Heart left ventricle (tissue), 16 donors: ENCODE measurements at places on chromosomes 7 and 10. TPM values are rescaled to one million over a fixed set of nuclear protein-coding genes. Genes with fewer than 3 reads are reported as not detected.

- DNase-seq: no peak
Measured at GRCh38 chr7:55563596-55564325, 8.5 kb downstream of the VOPP1 start.

GRCh38 chr10:76523246-76523645 lies 1091.8 kb downstream of the LRMDA start:
- DNase-seq: no peak

GRCh38 chr10:33010132-33011037 lies 52.4 kb upstream of the ITGB1 start:
- DNase-seq: no peak

Gene SFRP4
- total RNA-seq: 0.50 TPM

DNA sequence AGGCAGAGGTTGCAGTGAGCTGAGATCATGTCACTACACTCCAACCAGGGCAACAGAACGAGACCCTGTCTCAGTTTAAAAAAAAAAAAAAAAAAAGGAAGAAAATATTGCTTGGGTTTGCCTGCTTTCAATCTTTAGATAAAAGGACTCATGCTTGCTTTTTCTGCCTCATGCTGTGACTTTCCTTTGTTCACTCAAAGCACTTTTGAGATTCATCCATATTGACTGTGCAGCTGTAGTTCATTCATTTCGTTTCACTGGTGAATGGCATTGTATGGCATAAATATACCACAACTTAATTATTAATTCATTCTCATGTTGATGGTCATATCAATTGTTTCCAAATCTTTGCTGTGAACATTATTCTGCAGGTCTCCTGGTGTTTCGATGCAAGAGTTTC lies 97.6 kb upstream of the NFE2L3 start:
- no peak for DNase-seq

DNA sequence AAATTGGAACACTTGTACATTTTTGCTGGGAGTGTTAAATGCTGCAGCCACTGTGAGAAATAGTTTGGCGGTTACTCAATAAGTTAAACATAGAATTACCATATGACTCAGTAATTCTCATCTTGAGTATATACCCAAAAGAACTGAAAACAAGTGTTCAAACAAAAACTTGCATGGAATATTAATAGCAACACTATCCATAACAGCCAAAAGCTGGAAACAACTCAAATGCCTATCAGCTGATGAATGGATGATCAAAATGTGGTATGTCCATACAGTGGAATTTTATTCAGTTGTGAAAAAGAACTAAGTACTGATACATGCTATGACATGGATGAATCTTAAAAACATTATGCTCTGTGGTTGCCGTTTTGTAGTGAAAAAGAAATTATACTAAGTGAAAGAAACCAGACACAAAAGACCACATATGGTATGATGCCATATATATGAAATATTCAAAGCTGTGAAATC lies 63.0 kb upstream of the SP4 start:
- no peak for DNase-seq

- no peak for DNase-seq
Measured at GRCh38 chr7:90690159-90690858, 94.2 kb downstream of the CDK14 start.

DNA sequence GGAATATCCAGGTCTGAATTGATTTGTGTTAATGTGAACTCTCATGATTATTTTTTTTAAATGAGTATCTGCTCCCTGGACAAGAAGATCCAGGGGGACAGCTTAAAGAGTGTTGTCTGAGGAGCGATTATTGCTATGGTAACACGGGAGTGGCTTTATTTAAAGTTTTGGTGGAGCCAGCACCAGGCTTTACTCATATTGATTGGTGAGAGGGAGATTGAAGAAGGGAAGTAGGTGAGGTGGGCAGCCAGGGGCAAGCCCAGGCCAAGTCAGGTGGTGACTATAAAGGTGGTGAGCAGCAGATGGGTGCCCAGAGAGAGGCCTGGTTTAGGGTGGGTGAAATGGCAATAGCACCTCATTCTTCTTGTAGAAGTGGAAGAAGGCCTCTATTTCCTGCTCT lies 10.2 kb upstream of the AGR2 start:
- DNase-seq: no peak

Gene SLC16A9
- 0.35 TPM for total RNA-seq

Gene GPR15LG
- not detected for total RNA-seq

GRCh38 chr7:6389728-6390127 lies 58.0 kb downstream of the DAGLB start:
- no peak for DNase-seq

Gene PRR15
- 0.20 TPM for total RNA-seq

- no peak for DNase-seq
Measured at GRCh38 chr10:108771106-108771505, 1152.2 kb downstream of the XPNPEP1 start.

- no peak for DNase-seq
Measured at GRCh38 chr10:101710059-101710695, 15.2 kb upstream of the FBXW4 start.

- no peak for DNase-seq
Measured at GRCh38 chr10:75929630-75930161, 498.3 kb downstream of the LRMDA start.

Gene FAM200A
- total RNA-seq: 6.4 TPM

GRCh38 chr7:28136420-28136819 lies 44.2 kb downstream of the JAZF1 start:
- DNase-seq: no peak

- DNase-seq: no peak
Measured at GRCh38 chr10:26214004-26214403, 2.6 kb upstream of the GAD2 start.

DNA sequence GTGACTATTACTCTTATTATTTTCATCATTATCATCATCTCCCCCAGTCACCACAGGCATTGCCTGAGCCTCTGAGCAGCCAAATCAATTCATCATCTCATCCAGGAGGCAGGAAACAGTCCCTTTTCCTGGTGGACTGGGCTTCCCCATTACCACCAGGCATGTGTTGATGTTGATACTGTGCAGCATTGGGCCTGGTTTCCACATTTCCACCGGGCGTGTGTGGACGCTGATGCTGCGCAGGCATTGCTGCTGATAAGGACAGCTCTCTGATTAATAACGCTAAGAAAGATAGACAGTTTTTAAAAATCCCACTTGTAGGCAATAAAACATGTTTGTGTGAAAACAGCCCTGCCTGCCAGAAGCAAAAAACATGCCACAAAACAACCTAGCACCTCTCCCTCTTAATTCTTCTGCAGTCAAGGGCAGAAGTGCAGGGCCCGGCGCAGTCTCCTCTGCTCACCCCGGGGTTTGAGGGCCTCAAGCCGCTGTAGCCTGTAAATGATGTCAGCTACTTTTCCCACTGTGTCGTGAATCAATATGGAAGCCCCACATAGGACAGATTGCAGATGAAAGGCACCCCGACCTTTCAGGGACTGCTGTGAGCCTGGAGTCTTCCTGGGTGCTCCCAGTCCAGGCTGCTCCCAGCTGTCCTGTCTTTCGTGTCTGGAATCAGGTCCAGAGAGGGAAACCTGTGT lies 216.0 kb downstream of the WDR37 start:
- no peak for DNase-seq

Gene FKBP6
- not detected for total RNA-seq

Gene ACSL5
- 23.8 TPM for total RNA-seq

Gene CASP7
- total RNA-seq: 9.6 TPM

DNA sequence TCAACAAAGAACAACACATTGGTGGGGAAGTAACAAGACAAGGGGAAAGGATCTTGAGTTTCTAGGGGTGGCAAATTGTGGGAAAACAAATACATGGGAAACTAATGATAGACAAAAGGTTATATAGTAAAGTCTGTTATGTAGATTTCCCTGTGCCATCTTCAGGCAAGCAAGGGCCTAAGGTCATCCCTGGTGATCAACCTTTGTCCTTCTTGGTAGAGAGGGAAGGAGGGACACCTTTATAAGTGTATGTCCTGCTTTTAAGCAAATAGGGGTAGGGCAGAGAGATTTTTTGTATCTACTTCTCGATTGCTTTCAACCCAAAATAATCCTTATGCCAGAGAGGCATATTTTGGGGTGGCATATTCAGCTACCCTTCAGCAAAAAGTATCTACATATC lies 11.8 kb upstream of the ACTA2 start:
- DNase-seq: no peak

DNA sequence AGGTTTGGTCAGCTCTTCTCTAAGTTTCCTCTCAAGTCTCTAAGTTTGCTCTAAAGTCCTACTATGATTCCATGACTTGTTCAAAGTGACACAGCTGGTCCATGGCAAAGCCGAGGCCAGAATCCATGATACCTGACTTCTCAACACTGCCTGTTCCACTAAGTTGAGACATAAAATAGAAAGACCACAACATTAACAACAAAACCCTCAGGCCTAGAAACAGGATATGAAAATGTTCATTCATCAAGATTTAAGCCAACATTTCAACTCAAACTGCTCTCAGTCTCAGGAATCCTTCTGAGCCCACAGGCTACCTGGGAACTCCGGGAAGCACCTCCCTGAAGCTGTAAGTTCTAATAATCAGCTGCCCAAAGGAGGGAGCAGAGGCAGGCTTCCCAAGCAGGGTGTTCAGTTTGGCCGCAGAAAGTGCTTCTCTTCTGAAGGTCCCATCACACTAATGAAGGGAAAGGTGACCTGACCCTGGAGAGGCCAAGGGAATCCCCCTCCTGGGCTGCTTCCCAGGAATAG lies 62.9 kb downstream of the STK17A start:
- no peak for DNase-seq
